ENCODE measurements at places on chromosomes 3 and 15.

GRCh38 chr3:162443376-162443775 lies 946.8 kb downstream of the OTOL1 start:
- DNase-seq = no peak

- no peak for DNase-seq
These were observed 409.8 kb downstream of the ROBO2 start for GRCh38 chr3:77449459-77450350.

GRCh38 chr3:15953841-15954240 lies 156.1 kb upstream of the ANKRD28 start:
- no peak for DNase-seq

DNA sequence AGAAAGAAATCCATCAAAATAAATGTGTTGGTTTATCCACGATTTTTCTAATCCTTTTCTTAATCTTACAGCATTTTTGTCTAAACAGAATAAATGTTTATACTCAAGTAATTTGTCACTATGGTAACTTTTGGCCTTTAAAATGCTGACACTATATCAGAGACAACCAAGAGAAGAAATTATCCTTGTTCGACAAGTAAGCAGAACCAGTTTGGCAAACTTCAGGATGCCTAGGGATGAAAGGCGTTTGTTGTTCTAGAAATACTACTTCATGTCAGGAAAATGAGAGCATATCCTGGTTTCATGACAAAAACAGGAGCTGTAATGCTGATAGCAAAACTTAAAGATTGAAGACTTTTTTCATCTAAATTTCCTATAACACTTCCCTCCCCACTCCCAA lies 308.0 kb upstream of the ATP11B start:
- DNase-seq = no peak

- no peak for DNase-seq
These were observed 417.0 kb upstream of the AGTR1 start for GRCh38 chr3:148280623-148281242.

GRCh38 chr15:91192690-91193377 lies 92.8 kb downstream of the SV2B start:
- no peak for DNase-seq

- DNase-seq = no peak
These were observed 18.1 kb upstream of the RAF1 start for GRCh38 chr3:12681943-12682390.

DNA sequence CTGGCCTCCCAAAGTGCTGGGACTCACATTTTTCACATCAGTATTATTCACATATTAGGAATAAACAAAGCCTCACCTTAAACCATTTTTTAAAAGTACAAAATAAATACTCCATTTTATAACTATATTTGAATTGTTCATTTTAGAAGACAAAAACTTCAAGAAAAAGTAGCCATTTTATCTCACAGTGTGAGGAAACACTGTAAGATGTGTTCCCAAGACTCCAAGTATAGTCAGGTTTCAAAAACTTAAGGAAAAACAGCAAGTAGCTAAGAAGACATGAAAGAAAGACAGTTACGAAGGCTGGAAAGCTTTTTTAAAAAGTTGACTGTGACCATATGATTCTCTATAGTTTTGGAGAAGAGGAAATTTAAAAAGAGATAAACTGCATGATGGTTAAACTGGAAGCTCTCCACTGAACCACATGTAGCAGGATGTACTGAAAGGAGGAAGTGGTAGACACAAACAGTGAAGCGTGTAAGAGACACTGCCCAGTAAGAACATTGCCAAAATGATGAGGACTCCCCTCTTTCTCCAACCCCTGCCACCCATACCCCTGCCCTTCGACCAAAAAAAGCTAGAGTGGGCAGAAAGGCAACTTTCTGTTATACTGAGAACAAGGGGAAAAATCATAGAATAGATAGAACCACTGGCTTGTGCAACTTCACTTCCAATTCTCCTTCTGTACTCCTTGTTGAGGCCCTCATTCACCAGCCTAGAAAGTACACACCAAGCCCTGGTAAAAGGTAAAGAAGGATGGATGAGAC lies 6.2 kb upstream of the TMF1 start:
- no peak for DNase-seq

GRCh38 chr3:16294844-16295243 lies 29.8 kb downstream of the OXNAD1 start:
- DNase-seq = no peak

DNA sequence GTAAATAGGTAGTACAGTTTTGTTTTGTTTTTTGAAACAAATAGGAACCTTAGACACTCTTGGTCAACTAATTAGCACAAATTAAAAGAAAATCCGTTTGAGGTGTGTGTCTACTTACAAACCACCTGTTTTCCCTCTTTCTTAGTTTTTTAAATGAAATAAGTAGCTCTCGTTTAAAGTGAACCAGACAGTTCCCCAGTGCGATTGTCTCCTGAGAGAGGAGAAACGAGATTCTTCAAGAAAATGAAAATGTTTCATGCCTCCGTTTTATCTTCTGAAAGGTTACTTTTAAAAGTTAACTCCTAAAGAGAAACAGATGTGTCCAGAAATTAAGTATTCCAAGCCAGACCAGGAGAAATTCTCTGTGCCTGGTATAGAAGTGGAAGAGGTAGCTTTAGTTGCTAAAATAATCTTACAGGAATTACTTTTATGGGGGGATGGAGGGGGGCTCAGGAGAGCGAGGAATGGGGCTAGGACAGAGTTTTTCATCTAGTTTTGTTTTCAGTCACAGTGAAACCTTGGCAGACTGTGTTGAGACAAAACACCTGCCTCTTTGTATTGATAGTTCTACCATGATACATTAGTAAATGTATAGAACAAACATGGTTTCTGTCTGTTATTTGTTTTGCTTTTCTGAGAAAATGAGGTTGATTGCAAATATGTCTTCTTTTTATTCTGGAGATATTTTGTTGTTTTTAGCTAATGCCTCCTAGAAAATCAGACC lies 155.1 kb upstream of the CNTN4 start:
- DNase-seq = no peak

DNA sequence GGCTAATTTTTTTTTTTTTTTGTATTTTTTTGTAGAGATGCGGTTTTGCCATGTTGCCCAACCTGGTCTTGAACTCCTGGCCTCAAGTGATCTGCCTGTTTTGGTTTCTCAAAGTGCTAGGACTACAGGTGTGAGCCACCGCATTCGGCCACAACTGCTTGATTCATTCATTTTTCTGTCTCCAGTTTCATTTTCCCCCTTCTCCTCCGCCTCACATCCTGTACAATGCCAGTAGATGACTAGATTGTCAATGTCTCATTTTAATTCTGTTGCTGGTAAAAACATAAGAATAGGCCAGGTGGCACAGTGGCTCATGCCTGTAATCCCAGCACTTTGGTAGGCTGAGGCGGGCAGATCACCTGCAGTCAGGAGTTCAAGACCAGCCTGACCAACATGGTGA lies 12.0 kb upstream of the ZNF592 start:
- no peak for DNase-seq

GRCh38 chr3:32412887-32413286 lies 21.2 kb downstream of the CMTM7 start:
- no peak for DNase-seq

GRCh38 chr15:88839146-88839545 lies 35.9 kb downstream of the ACAN start:
- DNase-seq = no peak

DNA sequence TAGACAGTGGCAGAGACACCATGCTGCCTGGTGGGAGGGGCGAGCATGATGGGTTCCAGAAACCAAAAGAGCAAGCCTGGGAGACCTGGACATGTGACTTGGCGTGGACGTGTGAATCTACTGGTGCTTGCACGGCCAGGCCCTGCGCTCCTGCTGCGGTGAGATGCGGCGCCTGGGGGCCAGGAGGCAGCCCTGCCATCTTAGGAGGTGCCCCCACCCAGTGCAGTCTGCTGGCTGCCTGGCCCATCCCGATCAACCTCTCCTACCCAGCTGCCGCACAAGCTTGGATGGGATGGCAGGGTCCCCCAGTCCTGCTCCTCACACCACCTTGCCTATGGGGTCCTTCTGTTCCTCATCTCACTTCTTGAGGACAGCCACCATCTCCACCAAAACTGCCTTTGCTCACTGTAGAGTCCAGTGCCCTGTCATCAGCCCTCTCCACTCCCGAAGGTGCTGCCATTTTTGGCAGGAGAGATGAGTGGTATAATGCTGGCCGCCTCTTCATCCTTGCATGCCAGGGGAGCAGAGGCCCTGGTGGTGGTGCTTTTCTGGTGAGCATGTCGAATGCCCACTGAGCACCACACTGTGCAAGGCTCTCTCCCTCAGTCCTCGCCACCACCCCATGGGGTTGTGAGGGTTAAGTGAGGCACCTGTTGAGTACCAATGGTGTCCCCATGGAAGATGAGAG lies 3.1 kb upstream of the ABTB1 start:
- no peak for DNase-seq

DNA sequence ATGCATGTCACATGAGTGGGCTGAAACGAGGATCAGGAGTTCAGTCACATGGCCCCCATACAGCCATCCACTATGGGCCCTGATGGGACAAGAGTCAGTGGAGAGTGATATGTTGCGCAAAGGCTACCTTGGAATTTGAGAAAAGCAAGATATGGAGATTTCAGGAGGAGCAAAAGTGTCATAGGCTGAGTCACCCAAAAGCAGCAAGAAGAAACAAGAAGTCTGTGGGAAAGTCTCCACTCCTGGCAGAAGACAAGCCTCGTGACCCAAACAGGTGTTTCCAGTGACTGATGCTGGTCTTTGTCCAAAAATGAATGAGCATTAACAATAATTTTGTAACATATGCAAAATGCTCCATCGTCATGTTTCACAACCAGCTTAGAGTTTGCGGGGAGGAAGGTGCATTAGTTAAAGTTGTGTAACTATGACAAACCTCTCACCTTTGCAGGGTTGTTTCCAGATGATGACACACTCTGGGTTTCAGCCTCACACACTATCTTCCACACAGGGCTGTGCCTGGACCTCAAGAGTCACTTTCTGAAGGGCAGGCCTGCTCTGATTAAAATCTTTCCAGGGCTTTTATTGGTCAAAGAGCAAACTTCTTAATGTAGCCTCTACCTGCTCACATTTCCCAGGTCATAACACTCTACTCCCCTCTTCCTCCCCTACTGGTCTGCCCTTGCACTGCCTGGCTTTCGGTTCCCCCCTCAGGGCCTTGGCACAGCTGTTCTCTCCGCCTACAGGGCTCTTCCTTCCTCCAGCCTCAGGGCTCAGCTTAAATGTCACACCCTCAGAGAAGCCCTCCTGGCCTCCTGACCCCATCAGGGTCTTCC lies 3.9 kb upstream of the DNASE1L3 start:
- DNase-seq = no peak

GRCh38 chr3:40930756-40931155 lies 268.5 kb upstream of the CTNNB1 start:
- no peak for DNase-seq

GRCh38 chr3:122215592-122216298 lies 32.3 kb downstream of the CASR start:
- DNase-seq = no peak

DNA sequence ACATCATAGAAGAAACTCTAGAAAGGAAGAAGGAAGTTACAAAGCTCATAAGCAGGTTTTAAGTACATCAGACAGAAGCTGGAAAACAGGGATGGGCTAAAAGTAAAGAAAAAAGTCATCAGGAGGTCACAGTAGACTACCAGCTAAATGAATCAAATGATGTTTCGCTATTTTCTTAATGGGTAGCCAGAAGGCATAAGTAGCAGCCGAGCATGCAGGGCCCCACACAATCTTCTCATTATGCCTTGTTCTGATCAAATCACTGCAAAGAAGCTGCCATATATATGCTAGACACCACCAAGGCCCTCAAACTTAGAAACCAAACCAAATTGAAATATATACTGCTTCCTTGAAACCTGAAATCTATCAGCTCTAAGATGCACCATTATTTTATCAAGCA lies 349.1 kb downstream of the ULK4 start:
- DNase-seq = no peak

- DNase-seq = no peak
These were observed 134.8 kb downstream of the RBMS3 start for GRCh38 chr3:29415482-29416223.

- no peak for DNase-seq
These were observed 166.7 kb downstream of the ZNF621 start for GRCh38 chr3:40691452-40691861.

GRCh38 chr3:171230865-171231264 lies 204.3 kb upstream of the SLC2A2 start:
- DNase-seq = no peak

DNA sequence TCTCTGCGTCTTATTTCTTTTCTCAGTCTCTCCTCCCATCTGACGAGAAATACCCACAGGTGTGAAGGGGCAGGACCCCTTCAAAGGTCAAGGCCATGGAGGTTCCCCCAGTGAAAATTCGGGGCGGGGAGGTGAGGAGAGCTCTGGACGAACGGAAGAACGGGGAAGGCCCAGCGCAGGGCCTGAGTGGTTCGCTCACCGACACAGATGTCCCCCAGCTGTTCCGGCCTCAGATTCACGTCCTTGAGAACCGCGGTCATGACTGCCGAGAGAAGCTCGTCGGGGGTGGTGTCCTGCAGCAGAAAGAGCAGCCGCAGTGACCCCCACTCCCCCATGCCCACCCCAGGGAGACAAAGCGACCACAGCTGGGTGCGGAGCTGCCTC lies 542 bp downstream of the ACAA1 start:
- no peak for DNase-seq

GRCh38 chr3:24601066-24601939 lies 106.7 kb upstream of the THRB start:
- DNase-seq = no peak

GRCh38 chr3:129366312-129366831 lies 62.1 kb downstream of the EFCAB12 start:
- no peak for DNase-seq

Data from amniotic stem cell (primary cell).